Kidney tubule cell (primary cell): ENCODE measurements at places on chromosomes 11 and 22.

- peak; percentile 35 for DNase-seq
These were observed 61.5 kb downstream of the NUP98 start for GRCh38 chr11:3735827-3736226.

- no peak for DNase-seq
These were observed 901.2 kb downstream of the METTL15 start for GRCh38 chr11:29009426-29009825.

DNA sequence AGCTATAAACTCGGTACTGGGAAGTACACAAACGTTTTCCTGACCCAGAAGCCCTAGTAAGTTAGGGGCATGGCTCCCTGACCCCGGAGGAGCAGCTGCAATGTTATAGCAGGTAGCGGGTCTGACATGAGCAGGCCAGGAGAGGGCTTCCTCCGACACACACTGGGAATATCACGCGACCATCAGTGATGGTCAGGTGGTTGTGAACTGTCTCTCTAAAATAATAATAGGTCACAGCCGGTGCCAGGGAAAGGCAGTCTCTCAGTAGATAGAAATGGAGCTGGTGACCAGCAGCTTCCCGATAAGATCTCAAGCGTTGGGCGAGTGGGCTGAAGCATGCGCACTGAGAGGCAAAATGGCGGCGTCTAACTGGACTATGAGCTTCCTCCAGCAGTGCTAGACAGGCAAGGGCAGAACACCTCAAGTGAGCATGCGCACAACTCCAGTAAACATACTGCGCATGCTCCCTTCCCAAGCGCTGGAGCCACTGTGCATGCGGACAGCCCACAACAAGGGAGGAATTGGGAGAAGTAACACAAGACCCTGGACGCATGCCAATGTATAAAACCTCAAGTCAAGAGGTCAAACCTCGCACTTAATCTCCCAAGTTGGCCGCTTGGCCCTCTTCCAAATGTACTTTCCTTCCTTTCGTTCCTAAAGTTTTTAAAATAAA lies 22.3 kb upstream of the TESMIN start:
- no peak for DNase-seq

DNA sequence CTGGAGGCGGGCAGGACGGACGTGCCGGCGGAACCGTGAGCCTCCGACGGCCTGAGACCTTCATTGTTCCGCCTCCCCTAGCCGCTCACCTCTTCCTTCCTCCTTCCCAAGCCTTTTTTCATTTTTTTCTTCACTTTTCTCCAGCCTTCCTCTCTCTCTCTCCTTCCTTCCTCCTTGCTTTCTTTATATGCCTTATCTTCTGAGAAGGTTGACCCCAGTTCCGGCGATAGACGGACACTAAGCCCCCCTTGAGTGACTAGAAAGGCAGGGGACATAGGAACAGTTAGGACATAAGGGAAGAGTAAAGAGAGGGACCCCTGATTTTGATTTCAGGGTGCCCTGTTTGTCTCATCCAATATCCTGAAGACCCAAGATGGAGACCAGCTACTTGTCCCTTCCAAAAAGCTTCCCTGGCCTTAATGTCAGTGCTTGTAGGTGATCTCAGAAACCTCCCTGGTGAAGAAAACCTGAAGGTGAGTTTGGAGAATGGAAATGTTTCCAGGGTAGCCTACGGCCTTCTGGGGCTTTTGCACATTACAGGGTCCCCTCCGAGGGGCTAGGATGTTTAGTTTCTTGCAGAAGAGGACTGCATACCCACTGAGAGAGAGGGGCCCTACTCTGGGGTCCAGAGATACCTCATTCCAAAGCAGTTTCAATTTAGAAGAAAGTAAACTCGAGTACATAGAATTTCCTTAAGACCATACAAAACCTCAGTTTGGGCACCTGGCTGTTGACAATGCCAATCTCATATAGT lies 3.5 kb downstream of the ADM start:
- no peak for DNase-seq

- no peak for DNase-seq
These were observed 26.2 kb downstream of the TBC1D22A start for GRCh38 chr22:46788441-46789172.

DNA sequence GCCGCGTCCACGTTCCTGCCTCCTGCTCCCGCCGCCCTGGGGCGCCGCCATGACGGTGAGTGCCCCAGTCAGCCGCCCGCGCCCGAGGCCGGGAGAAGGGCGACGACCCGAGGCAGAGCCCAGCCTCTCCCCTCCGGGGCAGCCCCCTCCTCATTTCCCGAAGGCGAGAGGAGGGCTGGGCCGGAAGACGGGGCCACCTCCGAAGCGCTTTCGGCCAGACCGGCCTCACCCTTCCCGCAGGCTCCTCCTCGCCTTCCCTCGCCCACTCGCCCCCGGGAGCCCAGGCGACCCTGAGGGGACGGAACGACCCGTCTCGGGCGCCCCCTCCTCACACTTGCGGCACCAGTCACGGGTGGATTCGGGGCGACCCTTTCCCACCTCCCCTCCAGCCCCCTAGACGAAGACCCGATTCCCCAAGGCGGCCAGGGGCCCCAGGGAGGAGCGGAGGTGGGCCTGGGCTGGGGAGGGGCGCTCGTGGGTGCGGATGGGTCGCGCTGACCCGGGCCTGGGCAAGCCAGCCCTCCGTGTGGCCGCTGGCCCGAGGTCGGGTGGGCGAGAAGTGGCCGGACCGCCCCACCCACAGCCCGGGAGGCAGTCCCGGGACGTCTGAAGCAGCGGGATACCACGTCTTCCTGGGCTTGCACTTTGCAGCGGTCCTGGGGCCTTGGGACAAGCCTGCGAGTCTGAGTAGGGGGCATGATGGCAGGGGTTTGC lies 49.7 kb downstream of the TRIOBP start:
- no peak for DNase-seq

- peak; percentile 55 for DNase-seq
These were observed 34.2 kb downstream of the DDX10 start for GRCh38 chr11:108698844-108699642.

GRCh38 chr11:126132319-126132718 lies 69.7 kb upstream of the CDON start:
- DNase-seq: peak; percentile 51

DNA sequence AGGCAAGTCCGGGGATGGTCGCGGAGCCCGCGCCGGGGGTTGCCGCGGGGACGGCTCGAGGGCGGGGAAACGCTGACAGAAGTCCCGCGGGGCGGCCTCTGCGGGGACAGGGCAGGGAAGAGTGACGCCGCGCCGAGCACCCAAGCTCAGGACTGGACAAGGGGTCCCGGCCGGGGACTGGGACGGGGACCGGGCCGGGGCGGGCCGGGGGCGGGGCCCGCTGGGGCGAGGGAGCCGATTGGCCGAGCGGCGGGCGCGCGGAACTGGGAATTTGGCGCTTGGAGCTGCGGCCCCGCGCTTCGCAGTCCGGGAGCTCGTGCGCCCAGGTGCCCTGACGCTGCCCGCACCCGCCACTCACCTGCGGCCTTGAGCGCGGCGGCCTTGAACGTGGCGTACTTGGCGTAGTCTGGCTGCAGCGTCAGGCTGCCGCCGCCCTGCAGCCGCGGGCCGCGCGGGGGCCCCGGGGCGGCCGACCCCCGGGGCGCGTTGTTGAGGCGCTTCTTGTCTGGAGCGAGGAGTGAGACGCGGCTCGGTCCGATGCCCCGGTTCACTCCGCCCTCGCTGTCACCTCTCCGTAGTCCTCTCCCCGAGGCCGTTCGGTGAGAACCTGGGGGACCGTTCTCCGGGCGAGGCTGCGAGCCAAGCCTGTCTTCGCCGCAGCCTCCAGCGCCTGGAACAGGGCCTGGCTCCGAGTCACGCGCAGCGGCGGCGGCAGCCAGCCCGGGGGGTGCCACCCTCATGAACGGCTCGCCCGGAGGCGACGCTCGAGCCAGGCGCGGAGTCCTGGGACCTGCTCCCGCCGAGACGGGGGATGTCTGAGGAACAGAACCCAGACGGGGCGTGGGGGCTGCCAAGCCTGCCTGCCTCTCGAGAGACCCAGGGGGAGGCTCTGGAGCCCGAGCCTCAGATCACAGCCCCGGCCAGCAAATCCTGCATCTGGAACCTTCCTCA lies 4.5 kb downstream of the SHISA8 start:
- DNase-seq: peak; percentile 14

- DNase-seq: peak; percentile 75
These were observed 93.7 kb downstream of the PRR5L start for GRCh38 chr11:36389811-36390210.

- DNase-seq: peak; percentile 68
These were observed 912.8 kb downstream of the DLG2 start for GRCh38 chr11:84714316-84714780.

- DNase-seq: no peak
These were observed 2.5 kb upstream of the HBB start for GRCh38 chr11:5229356-5229755.

DNA sequence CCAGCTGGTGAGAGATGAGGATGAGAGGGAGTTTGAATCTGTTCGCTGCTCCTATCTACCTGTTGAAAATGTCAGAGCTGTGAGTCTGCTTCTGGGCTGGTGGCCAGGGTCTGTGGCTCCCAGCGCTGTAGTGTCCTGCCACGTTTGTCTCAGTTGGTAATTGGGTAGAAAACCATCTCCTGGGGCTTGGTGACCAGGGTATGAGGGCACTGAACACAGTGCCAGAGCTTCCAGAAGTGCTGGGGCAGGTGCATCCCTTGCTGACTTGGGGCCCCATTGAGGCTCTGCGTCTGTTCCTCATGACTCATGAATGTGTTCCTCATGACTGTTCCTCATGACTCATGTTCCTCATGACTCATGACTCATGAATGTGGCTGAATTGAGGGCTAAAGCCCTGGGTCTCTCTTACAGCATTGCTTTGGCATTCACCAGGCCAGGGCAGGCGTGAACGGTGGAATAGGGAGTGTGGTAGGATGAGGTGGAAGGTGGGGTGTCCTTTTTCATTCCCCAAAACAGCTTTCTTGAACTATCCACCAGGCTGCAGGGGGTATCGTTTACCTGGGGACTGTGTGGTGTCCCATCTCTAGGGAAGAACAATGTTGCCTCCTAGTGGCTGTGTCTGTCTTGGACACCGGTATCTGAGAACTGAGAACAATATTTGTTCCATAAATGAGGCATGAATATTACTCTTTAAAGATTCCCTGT lies 139.5 kb downstream of the COMMD9 start:
- DNase-seq: peak; percentile 100

GRCh38 chr11:37182031-37182430 lies 584.0 kb upstream of the RAG2 start:
- DNase-seq: no peak

DNA sequence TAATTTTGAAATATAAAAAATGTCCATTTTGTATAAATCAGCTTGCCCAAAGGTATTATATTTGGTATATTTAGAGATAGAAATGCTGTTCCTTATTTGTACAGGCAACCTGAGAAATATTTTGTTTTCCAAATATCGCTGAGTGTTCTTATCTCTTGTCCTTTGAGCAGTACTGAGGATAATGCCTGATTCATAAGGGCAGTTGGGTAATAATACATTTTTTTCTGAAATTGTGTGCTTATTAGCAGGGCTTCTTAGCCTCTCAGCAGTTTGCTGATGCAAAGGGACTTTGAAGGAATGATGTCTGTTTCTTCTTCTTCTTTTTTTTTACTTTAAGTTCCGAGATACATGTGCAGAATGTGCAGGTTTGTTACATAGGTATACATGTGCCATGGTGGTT lies 69.1 kb downstream of the LDLRAD3 start:
- no peak for DNase-seq

GRCh38 chr11:3186166-3186953 lies 21.2 kb upstream of the OSBPL5 start:
- no peak for DNase-seq

DNA sequence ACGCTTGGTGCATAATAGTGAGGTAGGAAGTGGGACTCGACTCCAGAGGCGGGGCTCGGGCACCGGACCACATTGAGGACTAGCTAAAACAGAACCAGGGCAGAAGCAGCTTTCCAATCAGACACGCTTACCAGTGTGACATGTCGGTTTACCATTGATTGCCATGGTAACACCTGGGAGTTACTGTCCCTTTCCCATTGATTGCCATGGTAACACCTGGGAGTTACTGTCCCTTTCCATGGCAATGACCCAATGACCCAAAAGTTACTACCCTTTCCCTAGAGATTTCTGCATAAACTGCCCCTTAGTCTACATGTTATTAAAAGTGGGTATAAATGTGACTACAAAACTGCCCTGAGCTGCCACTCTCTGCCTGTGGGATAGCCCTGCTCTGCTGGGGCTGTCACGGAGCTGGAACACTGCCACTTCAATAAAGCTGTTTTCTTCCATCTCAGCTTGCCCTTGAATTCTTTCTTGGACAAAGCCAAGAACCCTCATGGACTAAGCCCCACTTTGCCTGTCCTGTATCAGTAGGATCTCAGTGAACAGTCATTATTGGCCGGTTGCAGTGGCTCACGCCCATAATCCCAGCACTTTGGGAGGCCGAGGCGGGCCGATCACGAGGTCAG lies 77.4 kb upstream of the CRYBB3 start:
- no peak for DNase-seq

GRCh38 chr11:36009473-36009872 lies 65.6 kb downstream of the LDLRAD3 start:
- DNase-seq: peak; percentile 43

- no peak for DNase-seq
These were observed 2.8 kb upstream of the ACER3 start for GRCh38 chr11:76857781-76858410.

DNA sequence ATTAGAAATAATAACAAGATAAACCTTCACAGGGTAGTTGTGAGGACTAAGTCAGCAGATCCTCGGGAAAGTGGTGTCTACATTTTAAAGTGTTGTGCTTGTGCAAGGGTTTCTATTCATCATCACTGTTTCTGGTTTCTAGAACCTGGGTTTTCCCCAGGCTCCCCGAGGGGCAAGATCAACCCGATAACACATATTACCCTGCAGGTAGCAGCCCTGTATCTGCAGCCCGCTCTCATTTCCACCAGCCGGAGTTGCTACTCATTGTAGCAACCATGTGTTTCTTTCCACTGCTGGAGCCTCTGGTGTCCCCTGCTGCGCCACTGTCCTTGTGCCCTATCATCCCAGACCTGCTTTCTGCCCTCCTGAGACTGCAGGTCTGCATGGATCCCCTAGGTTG lies 67.0 kb downstream of the MIAT start:
- no peak for DNase-seq

- no peak for DNase-seq
These were observed 8.6 kb downstream of the ISX start for GRCh38 chr22:35074583-35074982.

DNA sequence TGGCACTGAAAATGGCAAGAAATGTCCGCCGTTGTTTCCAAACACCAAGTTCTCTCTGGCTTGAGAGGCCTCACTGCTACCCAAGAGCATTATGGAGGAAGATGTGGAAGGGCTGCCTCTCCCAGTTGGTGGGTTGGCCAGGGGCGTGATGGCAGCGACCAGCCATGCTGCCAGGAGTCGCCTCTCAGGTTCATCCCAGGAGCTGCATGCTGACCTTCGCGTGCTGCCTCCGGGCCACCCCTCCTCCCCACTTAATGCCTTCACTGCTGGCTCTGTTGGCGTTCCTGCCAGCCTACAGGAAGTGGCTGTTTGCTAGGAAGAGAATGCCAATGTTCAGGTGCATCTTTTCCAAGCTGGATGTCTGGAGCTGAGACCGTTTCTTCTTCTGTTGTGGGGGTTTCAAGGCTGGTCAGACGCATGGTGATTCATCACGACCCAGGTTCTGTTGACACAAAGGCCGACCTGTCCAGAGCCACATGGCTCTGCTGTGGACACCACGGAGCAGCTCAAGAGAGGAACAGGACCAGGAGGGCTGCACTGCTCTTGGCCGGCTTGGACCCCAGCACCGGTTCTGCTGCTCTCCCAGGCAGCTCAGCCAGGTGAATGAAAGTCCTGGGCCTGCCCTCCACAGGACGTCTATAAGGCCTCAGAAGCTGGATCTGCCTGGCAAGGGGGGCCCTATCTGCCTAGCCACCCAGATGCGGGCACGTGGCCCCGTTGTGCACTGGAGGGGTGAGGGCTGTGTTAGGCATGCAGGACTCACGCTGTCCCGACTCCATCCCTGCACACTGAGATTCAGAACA lies 25.1 kb downstream of the TBX1 start:
- DNase-seq: no peak

- DNase-seq: no peak
These were observed 8.6 kb downstream of the KCNC1 start for GRCh38 chr11:17743026-17743807.
